ENCODE measurements at places on chromosomes 3 and 15.
A peak's percentile ranks its signal among the peaks of the same experiment; 100 is the strongest.

GRCh38 chr15:36951731-36952247 lies 148.6 kb downstream of the MEIS2 start:
- no peak for DNase-seq

GRCh38 chr3:12182687-12183441 lies 24.2 kb upstream of the TIMP4 start:
- no peak for DNase-seq

- DNase-seq = no peak
These were observed 33.4 kb downstream of the IGDCC3 start for GRCh38 chr15:65344214-65344913.

DNA sequence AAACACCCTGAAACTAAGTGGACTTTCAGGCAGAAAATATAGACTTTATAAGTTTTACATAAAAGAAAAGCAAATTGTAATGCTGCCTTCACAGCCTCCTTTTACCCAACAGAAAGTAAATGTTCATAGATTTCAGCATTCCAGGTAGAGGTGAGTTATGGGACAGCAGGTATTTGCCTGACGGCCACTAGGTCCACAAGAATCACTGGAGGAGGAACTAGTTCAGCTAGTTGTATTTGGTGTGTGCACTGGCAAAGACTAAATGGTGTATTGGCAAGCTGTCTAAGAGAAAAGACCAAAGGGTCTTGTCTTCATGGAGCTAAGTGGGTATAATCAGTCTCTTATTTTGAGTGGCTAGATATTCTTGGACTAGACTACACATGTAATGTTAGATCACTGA lies 34.2 kb downstream of the ZNF654 start:
- no peak for DNase-seq

DNA sequence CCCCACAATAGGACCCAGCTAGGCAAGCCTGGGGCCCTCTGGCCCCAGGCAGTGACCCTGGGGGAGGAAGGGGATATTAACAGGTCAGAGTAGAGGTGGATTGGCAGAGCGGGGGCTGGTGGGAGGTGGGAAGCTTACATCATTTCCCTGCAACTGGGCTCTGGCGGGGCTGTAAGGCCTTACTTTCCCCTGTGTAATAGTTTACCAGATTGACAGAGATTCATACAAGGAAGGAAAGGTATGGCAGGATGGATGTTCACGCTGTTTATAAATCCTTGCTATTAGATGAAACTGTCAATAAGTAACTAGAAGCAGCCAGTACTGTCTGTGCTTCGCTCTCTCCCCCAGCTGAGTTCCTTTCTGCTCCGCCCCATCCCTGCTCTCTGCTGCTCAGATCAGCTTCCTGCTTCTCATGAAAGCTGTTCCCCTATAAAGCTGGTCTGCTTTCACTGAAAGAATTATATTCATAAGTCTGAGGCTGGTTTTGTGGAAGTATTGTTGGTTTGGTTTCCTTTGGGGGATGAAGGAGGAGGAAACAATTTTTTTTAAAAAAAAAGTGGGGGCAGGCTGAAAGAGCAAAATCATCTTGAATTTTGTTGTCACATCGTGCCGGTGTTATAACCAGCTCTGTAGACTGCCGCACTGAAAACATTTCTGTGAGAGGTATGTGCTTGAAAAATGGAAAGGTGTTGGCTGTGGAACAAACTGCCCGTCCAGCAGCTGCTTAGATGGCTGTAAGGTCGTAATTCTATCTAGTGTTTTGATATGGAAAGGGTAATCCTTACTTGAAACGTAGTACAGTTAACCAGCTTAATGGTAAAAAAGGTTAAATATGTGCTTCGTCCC lies 76.4 kb downstream of the BBX start:
- DNase-seq = peak; percentile 6
